RCC 7860 (cell line): ENCODE measurements at places on chromosomes 3 and 15.
A peak's percentile ranks its signal among the peaks of the same experiment; 100 is the strongest.

DNA sequence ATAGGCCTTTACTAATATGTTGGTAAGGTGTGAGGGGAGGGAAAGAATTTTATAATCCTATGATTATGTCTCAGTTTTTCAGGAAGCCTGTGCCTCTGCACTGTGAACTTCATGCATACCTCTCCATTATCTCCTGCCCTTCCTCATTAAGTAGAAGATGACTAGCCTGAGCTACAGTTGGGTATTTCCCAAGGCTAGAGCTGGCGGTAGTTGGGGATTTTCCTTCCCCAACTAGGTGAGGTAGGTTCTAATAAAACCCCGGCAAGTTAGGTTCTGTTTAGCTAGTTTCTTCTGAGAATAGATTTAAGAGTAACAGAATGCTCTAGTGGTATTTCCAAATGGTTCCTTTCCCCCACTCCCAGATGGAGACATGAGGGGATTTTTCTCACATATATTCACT is 414.5 kb downstream of the GRM7 start:
- no peak for DNase-seq

DNA sequence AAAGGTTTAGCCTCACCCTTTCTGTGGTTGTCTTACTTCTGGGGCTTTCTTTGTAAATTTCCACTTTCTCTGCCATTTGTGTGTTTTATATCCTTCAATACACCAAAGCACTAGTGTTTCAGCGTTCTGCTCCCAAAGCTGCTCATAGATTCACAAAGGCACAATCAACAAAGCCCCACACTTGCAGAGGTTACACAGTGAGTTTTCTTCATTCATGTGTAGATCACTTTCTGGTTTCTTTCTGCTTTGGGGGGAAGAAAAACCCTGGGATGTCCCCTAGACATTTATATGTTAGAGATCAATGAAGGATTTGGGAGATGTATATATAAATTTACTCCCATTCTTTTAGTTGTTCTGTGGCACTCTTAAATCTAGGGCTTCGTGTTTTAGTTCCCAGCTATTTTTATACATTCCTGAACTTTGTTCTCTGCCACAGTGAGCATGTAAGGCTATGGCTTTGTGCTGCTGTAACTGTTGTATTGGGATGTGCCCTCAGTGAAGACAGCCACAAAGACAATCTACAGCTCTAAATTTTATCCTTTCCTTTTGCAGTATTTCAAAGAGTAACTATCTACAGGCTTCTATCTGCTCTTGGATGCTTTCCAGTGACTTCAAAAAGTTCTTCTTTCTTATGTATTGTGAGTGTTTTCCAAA is 636.5 kb downstream of the ZBBX start:
- no peak for DNase-seq

- peak; percentile 92 for DNase-seq
These were observed 313.5 kb downstream of the PYDC2 start for GRCh38 chr3:191774485-191774884.

DNA sequence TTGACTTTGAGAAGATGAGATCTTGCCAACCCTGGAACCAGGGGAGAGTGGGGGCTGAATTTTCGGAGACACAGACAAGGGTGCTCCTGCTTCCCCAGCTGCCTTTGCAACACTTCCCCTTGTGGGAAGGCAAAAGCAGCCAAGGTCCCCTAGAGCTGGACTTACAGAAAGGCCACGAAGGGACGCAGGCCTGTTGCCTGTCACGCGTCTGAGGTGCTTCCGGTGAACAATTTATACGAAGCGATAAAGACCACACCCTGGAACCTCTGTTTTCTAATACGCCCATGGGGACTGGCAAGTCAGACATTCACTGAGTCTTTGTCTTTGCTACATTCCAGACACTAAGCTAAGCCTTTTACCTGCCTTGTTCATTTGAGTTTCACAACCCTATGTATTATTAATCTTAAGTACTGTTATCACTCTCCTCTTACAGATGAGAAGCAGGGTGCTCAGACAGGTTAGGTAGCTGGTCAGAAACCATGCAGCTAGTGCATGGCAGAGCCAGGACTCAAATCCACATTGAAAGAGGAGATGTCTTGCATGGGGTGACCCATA is 13.2 kb downstream of the MEGF11 start:
- DNase-seq, result no peak

GRCh38 chr3:158094235-158095110 is 11.7 kb downstream of the SHOX2 start:
- DNase-seq, result no peak

DNA sequence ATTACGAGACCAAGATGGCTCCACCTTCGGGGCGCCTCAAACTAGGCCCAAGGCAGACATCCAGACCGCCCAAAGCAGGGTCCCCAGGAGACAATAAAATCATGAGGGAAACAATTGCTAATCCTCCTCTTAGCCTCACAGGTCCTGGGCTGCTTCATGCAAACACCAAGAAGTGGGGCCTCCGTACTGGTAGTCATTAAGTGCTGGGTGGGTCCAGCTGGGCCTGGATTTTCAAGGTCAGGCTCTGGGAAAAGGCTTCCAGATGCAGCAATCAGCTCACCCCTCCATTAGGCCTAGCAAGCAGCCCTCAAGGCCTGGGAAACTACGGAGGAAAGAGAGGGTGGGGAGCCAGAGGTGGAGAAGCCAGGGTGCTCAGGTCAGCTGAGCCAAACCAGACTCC is 634 bp downstream of the FBXL22 start:
- no peak for DNase-seq

GRCh38 chr3:105345156-105345555 is 21.6 kb upstream of the ALCAM start:
- no peak for DNase-seq
